ENCODE measurements at places on chromosomes 11 and 22.

- no peak for DNase-seq
Measured at GRCh38 chr11:85086504-85087284, 540.5 kb downstream of the DLG2 start.

GRCh38 chr11:1772270-1773130 lies 8.8 kb upstream of the CTSD start:
- peak; percentile 96 for DNase-seq

DNA sequence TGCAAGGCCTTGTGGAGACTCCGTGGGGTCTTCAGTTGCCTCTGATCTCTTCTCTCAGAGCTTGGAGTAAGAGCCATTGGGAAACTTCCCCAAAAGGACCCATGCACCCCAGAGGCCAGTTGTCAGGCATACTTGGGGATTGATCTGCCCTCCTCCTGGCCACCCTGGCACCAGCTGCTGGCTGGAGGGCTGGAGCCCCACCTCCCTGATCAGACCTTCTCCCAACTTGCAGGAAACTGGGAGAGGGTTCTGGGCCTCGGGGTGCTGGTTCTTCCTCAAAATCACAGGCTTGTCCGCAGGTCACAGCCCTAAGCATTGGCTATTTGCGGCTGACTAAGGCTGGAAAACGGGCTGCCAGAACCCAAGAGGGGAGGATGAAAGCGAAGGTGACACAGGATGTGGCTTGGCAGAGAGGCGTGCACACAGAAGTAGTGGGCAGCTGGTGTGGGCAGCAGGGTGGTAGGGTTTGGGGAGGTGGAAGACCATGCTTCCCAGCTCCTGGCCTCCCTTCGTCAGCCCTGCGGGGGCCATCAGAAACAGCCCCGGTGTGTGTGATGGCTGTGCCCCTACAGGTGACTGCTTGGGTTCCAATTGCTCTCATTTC lies 1.3 kb upstream of the DGKZ start:
- DNase-seq, result no peak

- DNase-seq, result peak; percentile 83
Measured at GRCh38 chr11:10293423-10294289, at the start of gene SBF2. Gene SBF2 (minus strand): TSS chr11:10294219. CDS start chr11:10294069, 150 bp downstream.

- DNase-seq, result no peak
Measured at GRCh38 chr22:24327832-24328231, 57.2 kb downstream of the SPECC1L start.

DNA sequence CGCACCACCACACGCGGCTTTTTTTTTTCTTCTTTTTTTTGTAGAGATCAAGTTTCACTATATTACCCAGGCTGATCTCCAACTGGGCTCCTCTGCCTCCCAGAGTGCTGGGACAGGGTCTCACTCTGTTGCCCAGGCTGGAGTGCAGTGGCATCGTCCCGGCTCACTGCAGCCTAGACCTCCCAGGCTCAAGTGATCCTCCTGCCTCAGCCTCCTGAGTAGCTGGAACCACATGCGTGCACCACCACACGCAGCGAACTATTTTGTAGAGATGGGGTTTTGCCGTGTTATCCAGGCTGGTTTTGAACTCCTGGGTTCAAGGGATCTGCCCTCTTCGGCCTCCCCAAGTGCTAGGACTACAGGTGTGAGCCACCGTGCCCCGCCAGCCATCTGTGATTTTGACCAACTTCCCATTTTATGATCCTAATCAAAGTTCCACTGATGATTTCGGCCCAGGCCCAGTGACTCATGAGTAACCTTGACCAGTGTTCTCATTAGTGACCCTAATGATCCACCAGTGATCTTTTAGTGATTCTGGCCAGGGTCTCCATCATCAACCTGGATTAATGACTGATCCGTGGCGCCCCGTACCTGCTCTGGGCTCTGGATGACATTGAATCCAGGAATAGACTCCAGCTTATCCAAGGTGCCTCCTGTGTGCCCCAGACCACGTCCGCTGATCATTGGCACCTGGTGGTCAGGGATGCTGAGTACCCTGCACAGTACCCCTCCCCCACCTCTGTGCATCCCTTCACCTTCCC lies 1.7 kb downstream of the TYMP start:
- no peak for DNase-seq

GRCh38 chr11:35227576-35228327 lies 88.8 kb downstream of the CD44 start:
- DNase-seq, result peak; percentile 37

GRCh38 chr22:29087012-29087411 lies 14.2 kb downstream of the KREMEN1 start:
- no peak for DNase-seq

- DNase-seq, result no peak
Measured at GRCh38 chr11:130992788-130993187, 76.5 kb upstream of the SNX19 start.

GRCh38 chr11:96193745-96194443 lies 149.1 kb downstream of the MAML2 start:
- no peak for DNase-seq

DNA sequence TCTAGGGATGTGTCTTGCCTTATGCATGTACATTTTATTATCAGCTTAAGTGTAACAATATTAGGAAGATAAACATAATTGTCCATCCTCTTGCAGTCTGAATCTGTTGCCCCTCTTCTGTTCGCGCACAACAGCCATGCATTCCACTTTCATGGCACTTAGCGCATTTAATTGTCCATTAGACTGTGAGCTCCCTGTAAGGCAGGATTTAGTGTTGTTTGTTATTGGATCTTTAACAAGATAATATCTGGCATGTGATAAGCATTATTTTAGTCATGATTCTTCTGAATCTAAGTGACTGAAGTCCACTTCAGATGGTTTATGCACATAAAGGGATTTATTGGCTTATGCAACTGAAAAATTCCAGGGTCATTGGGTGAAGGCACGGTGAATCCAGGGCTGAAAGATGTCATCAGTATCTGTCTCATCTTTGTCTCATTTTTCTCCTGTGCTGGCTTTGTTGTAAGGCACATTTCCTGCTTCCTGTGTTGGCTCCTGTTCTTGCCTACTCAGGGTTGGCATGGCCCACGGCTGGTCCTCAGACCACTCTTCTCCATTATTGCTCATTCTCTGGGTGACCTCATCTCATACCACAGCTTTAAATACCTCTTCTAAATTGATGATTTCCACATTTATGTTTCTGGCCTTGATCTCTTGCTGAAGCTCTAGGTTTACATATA lies 37.6 kb downstream of the ATXN10 start:
- peak; percentile 80 for DNase-seq

GRCh38 chr22:17832665-17833064 lies 58.4 kb upstream of the BID start:
- DNase-seq, result no peak

DNA sequence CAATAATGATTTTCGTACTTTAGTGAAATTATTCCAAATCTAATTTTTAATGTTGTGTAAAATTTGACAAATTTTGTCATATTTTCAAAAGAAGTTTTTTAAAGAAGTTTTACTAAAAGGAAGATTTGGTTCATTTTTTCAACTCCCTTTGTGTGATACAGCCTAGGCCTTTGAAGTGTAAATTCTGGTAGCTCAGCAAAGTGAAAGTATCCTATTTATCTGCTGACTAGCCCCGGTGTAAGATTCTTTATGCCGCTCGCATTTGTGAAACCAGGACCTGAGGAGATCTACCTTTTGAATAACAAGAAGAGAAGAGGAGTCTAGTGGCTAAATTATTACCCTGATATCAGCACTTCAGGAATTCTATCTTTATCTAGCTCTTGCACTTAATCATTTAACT lies 177.4 kb downstream of the JRKL start:
- peak; percentile 31 for DNase-seq

- peak; percentile 51 for DNase-seq
Measured at GRCh38 chr22:29901354-29901753, 18.4 kb downstream of the MTMR3 start.

DNA sequence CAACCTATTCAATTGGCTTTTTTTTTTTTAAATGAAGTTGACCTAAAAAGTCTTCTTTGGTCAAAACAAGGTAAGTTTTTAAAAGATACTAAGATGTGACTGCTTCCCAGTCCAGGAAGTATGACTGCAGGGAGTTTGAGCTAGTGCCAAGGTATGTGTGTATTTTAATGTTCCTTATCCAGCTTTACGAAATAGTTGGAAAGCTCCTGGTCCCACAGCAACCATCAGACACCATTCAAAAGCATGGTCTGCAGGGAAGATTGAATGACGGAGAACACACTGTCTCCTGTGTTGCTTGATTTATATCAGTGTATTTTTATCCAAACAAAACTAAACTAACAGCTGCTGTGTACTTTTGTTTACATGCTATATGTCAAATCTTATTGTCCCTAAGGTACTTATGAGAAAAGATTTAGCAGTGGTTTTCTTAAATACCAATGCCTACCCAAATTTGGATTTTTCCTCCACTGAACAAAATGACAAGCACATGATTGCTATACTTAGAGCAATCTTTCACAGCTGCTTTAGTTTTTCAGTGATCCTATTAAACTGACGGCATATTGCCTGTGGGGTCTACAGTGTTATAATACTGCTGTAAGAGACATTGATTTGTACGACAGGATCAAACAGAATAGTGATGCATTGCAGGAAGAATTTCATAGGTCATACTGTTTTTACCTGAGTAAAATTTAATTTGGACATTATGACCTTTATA lies 122.9 kb downstream of the DCDC1 start:
- peak; percentile 22 for DNase-seq

All from amniotic epithelial cell (primary cell).